Parietal lobe (tissue), 2 donors: ENCODE measurements at places on chromosomes 13 and 19. TPM values are rescaled to one million over a fixed set of nuclear protein-coding genes. Genes with fewer than 3 reads are reported as not detected.

Gene FUT1
- total RNA-seq = 0.31 TPM

Gene SSC5D
- total RNA-seq = 0.63 TPM

Gene LGALS7B
- not detected for total RNA-seq

Gene PRTN3
- total RNA-seq = 0.94 TPM

Gene CEACAM1
- not detected for total RNA-seq

Gene SIGLEC10
- 1.9 TPM for total RNA-seq

Gene KLK12
- total RNA-seq = not detected

Gene TNFSF9
- 1.9 TPM for total RNA-seq

Gene ZNF93
- 33.2 TPM for total RNA-seq
